ENCODE measurements at places on chromosomes 7 and 10. TPM values are rescaled to one million over a fixed set of nuclear protein-coding genes. Genes with fewer than 3 reads are reported as not detected.

DNA sequence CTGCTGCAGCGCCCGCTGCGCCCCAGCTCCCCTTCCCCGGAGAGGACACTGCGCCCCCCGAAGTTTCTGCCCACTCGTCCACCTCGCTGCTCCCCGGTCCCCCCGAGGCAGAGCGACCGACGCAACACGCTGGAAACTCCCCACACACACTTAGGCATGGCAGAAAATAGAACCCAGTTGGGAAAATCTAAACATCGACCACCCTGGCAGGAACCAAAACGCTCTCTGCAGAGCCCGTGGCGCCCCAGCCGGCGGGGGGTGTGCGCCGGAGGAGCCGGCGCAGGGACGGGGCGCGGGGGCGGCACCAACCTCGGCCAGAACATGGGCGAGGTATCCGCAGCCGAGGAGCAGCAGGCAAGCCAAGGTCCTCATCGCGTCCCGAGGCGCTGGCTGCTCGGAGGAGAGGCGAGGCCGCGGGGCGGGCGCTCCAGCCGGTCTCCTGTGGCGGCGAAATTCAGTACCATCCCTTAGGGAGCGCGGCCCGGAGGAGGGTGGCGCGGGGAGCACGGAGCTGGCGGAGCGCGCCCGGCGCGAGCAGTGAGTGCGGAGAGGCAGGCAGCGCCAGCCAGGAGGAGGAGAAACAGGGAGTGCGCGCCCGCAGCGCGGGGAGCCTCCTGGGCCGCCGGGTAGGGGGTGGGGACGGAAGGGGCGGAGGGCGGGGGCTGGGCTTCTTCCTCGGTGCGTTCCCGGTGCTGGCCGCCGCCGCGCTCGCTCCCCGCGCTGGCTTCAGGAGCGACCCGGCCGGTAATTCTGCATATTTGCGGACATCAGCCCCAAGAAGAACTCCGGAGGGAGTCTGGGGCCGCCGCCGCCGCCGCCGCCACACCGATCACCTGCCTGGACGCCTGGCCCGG lies 789 bp downstream of the PDGFA start:
- DNase-seq, result no peak

DNA sequence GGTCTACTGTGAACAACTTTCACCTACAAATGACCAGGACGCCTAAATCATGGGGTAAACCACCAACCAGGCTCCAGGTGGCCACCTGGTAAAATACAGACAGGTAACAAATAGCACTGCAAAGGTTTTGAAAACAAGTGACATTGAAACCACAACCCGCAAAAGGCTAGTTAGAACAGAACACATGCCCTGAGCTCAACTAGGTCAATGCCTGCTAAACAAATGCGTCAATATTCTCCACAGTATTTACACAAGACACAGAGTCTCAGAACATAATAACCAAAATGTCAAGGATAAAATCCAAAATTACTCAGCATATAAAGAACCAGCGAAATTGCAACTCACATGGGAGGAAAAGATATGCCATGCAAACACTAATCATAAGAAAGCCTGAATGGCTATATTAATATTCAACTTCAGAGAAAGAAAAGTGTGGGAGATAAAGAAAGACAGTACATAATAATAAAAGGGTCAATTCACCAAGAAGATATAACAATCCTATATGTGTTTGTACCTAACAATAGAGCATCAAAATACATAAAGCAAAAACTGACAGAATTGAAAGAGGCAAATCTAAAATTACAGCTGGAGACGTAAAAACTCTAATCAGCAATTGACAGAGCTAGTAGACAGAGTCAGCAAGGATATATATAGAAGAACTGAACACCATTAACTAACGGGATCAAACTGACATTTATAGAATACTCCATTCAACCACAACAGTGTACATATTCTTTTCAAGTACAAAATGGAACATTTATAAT lies 47.6 kb downstream of the SMURF1 start:
- no peak for DNase-seq

Gene DCLRE1A
- total RNA-seq, result 3.9 TPM

- no peak for DNase-seq
These were observed 222.0 kb downstream of the TWIST1 start for GRCh38 chr7:18895456-18895855.

- DNase-seq, result no peak
These were observed 140.9 kb downstream of the ADCYAP1R1 start for GRCh38 chr7:31192986-31193385.

DNA sequence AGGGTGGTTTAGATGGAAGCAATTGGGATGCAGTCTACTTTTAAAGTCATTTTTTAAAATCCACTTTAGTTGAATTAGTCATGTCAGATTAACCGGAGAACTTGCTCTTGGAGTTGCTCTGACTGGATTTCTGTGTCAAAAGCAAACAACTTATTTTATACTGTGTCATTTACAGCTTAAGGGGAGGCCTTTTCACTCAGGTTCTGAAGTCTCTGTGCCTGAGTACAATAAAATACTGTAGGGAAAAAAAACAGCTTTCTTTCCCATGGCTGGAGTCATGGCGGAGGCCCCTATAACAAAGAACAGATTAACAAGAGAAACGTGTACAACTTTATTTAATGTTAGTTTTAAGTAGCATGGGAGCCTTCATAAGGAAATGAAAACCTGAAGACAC lies 39.2 kb upstream of the MSRB2 start:
- DNase-seq, result no peak

DNA sequence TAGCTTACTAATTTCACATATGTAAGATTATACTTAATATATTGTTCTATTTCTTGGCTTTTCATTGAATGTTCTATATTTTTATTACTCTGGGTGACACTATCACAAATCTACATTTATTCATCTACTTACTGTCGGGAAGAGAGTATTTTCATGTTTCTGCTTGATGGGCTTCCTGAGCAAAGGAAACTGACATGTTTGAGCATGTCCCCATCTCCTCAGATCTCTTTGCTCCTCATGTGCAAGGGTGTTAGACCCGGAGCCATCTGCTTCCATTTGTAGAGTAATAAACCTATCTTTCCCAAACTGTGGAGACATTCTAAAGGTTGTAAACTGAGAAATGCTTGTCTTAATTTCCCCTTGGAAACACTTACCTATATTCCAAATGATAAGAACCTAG lies 103.5 kb downstream of the LSMEM1 start:
- no peak for DNase-seq

Gene DGKB
- 2.8 TPM for total RNA-seq

Gene HOXA2
- total RNA-seq, result 1.5 TPM

GRCh38 chr7:102412548-102412947 lies 16.4 kb downstream of the PRKRIP1 start:
- no peak for DNase-seq

Gene FAM170B
- total RNA-seq, result not detected

DNA sequence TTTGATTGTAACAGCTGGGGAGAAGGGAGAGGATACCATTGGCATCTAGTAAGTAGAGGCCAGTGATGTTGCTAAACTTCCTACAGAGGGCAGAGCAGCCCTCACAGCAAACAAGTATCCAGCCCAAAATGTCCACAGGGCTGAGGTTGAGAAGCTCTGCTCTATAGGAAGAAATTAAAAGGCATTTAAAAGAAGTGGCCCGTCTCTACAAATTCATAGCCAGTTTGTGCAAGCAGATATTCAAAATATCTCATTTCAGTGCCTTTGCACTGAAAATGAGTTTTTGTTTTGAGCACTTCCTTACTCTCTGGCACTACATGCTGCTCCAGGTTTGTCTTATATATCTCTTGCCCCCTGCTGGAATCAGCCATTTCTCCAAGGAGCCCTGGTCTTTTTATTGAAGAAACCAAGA lies 330.0 kb downstream of the BBS9 start:
- DNase-seq, result no peak

DNA sequence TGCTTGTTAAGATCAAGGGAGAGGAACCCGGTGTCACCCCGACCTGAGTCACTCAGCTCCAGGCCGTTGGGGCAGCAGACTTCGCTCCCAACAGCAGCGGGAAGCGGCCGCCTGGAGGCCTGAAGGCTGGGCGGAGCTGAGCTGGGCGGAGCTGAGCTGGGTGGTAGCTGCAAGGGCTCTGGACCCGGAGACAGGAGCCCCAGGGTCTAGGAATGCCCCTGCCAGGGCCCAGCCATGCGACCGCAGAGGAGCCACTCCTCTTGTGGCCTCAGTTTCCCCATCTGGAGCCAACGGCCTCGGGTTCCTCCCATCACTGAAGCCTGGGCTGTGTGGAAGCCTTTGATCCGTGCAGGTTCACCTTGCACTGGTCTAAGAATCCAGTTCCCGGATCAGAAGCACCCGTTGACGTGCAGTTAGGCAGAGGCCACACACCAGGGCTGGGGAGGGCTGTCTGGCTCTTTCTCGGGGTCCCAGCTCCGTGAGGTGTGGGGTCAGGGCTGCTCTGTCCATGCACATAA lies 21.9 kb upstream of the DPYSL4 start:
- no peak for DNase-seq

GRCh38 chr10:47247148-47248059 lies 52.6 kb upstream of the GDF10 start:
- DNase-seq, result no peak

Gene PPP1R3A
- not detected for total RNA-seq

Gene TMEM273
- total RNA-seq, result 12.2 TPM

DNA sequence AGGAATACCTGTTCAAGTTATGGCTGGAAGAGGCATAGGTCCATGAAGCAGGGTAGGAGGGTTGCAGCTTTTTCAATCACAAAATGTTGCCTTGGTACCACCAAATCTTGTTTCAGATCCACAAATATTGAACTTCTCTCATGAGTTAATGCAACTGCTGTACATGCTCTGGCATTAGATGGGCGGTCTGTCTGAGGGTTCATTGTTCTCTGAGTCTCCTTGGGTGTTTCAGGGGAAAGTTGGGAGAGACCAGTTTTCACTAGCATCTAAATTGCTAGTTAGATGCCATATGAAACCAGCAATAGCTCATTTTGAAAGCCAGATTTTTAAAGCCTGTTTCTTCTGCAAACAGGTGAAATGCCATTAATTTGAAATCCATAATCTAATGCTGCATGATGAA lies 27.8 kb upstream of the ELMO1 start:
- DNase-seq, result no peak

Gene IFIT1B
- not detected for total RNA-seq

GRCh38 chr10:22702348-22702747 lies 12.0 kb downstream of the PIP4K2A start:
- no peak for DNase-seq

GRCh38 chr10:115566867-115567266 lies 473.7 kb downstream of the ATRNL1 start:
- no peak for DNase-seq

DNA sequence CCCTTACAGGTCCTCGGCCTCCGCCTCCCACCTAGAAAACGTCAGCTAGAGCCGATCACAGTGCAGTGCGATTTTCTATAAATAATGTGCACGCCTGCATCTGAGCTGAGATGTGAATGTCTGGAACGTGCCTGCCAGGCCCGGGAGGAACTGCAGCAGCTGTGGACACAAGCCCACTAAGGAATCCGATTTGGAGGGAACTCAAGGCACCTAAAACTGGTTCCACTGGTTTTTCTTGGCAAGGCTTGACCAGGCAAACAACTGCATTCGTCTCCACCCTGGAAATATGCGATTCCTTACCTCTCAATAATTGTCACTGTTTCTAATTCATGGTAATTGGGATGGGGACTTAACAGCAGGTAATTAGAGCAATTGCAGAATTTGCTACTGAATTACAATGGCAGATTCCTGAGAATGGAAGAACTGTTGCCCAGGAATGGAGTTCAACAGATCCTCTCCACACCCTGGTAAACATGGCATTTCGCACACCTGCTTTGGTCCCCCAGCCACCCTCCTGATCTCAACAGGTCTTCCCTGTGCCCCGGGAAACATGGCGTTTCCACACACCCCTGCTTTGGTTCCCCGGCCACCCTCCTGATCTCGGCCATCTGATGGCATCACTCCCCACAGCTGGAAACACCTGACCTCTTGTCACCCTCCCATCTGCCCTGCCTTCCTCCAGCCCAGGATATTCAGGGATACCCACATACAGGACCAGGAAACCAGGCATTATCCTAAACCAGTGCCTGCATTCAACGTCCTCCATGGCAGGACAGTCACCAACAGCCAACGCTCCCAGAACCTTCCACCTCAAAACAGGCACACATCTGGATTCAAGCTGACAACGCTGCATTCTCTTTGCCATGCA lies 76.0 kb downstream of the DIP2C start:
- DNase-seq, result no peak

GRCh38 chr10:79422178-79422892 lies 23.1 kb downstream of the ZCCHC24 start:
- DNase-seq, result no peak

GRCh38 chr10:124917428-124918190 lies 24.3 kb upstream of the ZRANB1 start:
- no peak for DNase-seq

GRCh38 chr10:74936577-74937265 lies 110.3 kb downstream of the KAT6B start:
- no peak for DNase-seq

GRCh38 chr7:42143711-42144600 lies 93.1 kb downstream of the GLI3 start:
- no peak for DNase-seq

DNA sequence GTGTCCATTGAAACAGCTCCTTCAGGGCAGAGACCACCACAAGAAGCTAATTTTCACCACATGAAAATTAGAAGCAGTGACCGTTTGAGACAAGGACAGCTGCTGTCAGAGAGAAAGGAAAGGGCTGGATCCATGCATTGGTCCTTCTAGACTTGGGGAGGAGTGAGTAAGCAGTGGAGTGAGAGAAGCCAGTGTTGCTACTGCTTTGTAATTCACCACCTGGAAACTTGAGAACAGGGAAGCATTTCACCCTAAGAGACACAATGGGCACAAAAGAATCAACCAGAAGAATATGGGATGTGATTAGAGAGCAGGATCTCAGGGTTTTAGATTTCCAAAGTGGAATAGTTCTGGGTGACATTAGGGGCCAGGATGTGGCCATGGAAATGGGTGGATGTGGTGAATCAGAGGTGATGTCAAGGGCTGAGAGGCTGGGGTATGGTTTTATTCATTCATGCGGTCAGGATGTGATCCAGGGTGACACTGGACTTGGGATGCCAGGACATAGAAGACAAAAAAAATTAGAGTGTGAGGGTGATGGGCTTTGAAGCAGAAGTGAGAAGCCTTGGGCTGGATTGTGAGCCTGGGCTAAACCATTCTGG lies 61.6 kb downstream of the DENND11 start:
- DNase-seq, result no peak

DNA sequence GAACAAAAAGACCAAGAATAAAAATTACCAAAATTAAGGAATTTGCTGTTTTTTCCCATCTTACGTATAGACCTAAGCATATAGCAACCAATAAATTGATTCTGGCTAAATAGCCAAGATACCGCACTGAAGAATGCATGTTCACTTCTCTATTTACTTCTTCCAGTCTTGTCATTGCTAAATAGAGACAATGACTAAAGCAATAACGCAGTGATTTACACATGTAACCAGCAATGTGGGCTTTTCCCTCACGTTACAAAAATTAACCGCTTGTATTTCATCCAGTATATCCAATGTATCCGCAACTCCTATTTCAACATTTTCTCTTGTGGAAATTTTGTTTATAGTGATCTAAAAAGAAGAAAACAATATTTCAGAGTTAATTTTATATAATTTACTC lies 5.6 kb downstream of the TMEM168 start:
- DNase-seq, result no peak

Gene PLXDC2
- 79.9 TPM for total RNA-seq

DNA sequence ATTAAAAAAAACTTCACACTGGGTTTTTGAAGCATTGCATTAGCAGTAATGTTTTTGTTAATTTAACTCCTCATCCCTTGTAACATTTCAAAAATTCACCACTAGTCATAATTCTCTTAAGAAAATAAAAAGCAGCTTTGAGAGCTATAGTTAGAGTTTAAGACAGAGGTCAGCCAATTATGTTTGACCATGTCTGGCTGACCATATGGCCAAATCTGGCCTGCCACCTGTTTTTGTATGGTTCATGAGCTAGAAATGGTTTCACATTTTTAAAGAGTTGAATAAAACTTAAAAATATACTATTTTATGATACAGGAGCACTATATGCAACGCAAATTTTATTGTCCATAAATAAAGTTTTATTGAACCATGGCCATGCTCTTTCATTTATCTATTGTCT lies 73.0 kb upstream of the LRRTM3 start:
- no peak for DNase-seq

All from omental fat pad (tissue), 4 donors.